KG1 (cell line): ENCODE measurements at places on chromosomes 5 and 9.

- no peak for DNase-seq
These were observed 13.6 kb upstream of the GM2A start for GRCh38 chr5:151239237-151239861.

GRCh38 chr5:115456056-115456455 lies 88.5 kb downstream of the FEM1C start:
- DNase-seq, result no peak

DNA sequence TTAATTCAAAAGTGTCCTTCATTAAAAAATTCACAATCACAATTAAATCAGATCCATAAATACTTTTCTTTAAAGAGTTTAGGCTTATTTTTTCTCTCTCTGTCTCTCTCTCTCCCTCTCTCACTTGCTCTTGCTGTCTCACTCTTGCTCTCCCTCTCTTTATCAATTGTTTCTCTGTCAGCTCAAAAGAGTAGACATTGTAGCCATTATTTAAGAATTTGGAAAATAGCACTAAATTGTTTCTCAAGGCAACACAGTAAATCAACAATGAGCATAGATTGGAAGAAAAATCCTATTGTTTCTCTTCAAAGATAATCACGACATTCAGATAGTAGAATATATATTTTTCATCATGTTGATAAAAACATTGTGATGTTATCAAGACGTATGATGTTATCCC lies 1114.0 kb downstream of the PTPRD start:
- DNase-seq, result no peak

DNA sequence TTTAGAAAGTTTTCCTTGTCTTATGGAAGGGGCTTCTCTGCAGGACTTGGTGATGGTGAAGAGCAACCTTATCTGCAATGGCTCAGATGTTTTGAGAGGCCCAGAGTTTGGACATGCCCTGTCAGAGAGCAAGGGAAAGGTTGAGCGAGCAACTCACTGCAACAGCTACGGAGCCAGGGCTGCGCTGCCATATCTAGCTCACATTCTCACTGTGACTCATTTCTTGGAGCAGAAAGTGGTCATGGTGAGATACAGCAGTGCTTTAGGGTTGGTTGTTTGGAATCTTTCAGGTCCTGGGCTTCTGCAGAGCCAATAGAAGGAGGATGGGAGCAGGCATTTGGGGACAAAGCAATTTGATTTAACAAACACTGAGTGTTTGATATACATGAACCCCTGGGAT lies 12.3 kb downstream of the GLRA1 start:
- DNase-seq, result no peak

DNA sequence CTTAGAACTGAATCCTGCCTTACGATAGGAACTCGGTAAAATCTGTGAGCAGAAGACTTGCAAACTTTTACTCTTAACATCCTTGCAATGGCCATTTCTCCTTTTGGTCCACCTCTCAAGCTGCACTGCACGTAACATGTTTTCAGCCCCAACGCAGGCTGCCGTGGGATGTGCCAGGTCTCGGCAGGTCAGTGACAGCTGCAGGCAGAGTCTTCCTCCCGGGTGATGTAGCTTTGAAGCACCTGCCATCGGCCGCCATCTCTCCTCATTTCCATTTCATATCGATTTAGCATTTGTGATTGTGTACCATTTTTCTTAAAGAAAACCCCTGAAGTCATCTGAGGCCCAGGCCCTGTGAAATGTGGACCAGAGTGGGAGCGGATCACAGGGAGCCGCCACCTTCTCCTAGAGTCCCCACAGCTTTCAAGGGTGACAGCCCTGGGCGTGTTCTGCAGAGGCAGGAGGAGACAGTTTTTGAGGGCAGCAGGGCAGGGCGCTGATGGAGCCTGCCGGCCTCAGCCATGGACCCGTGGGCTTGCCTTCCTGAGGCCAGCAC lies 25.8 kb upstream of the LPCAT1 start:
- DNase-seq, result no peak

GRCh38 chr5:155394727-155395126 lies 381.2 kb downstream of the KIF4B start:
- no peak for DNase-seq

- DNase-seq, result no peak
These were observed 58.5 kb downstream of the MLANA start for GRCh38 chr9:5949103-5949699.

DNA sequence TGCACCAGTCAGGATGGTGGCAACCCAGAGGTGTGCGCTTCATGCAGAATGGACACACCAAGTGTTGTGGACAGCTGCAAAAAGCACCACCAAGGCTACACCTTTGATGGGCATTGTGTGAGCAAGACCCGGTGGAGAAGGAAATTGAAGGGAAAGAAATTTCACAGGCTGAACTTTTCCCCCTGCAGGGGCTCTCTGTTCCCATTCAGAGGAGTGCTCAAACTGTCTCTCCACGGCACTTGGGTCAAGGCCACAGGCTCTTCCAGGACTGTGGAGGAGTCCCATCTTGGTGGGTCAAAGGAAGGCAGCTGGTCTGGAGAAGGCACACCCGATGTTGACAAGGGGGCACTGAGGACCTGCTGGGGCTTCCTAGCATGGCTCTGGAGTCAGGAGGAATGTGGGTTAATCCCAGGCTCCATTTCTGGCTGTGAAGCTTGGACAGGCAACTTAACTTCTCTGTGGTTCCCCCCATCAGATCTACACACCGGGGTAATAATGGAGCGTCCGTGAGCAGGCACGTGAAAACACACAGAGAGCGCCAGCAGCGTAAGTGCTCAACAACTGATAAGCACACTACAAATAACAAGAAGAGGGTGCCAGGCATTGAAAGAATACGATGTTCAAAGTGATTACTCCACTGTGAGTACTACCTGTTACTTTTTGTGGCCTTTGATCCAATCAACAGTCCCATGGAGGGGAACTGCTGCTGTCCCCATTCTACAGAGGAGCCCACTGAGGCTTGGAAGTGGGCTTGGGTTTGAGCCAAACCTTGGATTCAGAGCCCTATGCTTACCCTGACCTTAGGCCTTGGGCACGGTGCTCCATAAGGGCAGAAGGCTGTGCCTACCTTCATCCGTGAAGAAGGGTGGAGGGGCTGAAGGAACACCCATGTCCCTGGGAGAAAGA lies 34.2 kb upstream of the TIFAB start:
- DNase-seq, result no peak

GRCh38 chr9:91812191-91812590 lies 137.8 kb downstream of the ROR2 start:
- no peak for DNase-seq

- DNase-seq, result no peak
These were observed 88.8 kb downstream of the LURAP1L start for GRCh38 chr9:12863618-12864017.

DNA sequence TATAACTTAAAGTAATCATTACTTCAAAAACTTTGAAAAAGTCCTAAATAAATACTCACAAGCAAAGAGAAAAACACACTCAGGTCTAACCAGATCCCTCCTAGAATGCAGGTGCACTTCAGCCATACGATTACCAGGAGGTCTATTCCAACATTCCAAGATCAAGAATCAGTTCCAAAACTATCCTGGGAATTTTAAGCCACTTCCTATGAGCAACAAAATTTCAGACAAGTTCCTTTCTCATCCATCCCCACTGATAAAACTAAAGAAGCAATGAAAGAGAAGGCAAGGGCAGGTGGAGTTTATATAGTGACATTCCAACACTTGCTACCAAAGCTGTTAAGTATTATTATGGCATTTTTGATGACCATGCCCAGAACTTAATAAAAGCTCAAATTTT lies 29.6 kb downstream of the MLLT3 start:
- no peak for DNase-seq

- DNase-seq, result no peak
These were observed 7.5 kb downstream of the ALDOB start for GRCh38 chr9:101427957-101428655.

GRCh38 chr5:115243412-115243811 lies 19.3 kb downstream of the PGGT1B start:
- DNase-seq, result no peak

DNA sequence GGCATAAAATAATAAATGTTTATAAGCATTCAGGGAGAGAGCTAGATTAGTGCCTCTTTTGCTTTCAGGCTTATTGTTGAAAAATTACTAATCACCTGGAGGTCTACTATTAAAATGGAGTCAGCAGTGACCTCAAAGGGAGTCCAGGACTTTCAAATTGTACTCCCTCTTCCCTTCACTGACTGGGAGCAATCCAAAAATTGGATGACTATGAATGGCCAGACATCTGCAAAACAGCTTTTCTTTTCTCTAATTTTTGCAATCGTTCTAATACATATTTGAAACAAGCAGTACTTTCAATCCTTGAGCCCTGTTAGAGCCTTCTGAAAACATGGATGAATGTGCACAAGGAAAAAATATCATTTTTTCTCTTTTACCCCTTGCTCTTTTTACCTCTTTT lies 461.8 kb downstream of the TMEM232 start:
- no peak for DNase-seq

DNA sequence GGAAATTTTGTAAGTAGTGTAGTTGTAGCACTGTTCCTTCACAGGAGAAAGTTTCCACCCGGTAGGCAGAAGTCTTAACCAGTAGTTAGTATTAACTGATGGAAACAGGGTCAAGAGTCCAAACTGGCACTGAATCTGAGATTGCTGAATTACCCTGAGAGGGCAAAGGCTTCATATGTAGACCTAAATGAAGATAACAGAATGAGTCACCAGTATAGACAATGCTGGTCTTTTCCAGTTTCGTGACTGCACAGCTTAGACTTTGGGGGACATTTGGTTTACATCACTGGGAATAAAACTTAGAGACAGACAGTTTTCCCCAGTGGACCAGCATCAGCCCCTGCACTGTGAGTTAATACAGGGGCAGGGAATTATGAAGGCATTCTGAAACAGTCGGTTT lies 60.5 kb downstream of the PCSK5 start:
- no peak for DNase-seq

GRCh38 chr5:52740007-52740406 lies 47.7 kb upstream of the ITGA1 start:
- no peak for DNase-seq

DNA sequence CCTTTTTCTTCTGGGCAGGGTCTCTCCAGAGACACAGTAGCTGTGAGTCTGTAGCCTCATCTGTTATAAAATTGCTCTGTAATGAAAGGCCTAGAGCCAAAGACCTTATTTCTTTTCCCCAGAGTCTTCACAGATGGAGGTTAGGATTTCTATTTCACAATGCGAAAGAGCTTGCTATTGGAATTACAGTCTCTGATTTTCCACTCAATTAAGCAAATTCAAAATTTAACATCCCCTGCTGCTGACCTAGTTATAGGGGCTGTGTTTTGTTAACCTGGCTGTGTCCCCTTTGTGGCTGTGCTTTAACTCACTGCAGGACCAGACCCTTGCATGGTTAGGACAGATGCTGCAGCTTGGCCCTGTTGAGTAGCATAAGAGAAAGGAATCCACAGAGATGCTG lies 190.3 kb upstream of the NMUR2 start:
- DNase-seq, result no peak

GRCh38 chr9:99109522-99109921 lies 4.6 kb downstream of the TGFBR1 start:
- no peak for DNase-seq

DNA sequence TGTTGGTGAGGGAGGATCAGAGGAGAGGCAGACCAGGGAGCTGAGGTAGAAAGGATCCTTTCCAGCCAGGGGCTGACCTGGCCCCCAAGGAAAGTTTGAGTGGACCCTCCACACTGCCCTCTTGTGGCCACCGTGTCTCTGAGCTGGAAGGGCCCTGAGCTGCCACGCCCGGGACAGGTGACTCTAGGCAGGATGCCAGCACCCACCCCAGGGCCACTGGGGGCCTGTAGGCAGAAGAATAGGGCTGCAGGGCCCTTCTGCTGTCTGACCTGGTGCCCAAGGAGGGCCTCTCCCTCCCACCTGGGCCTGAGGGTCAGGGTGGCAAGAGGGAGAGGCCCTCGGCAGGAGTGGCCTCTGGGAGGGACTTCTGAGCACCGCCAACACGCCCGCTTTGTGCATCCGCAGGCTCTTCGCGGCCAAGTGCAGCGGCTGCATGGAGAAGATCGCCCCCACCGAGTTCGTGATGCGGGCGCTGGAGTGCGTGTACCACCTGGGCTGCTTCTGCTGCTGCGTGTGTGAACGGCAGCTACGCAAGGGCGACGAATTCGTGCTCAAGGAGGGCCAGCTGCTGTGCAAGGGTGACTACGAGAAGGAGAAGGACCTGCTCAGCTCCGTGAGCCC lies 76.8 kb downstream of the LMX1B start:
- DNase-seq, result no peak

- DNase-seq, result no peak
These were observed 781 bp upstream of the MYOZ3 start for GRCh38 chr5:150660108-150660831.

- DNase-seq, result no peak
These were observed 34.2 kb downstream of the MARCHF6 start for GRCh38 chr5:10387690-10388089.

GRCh38 chr9:133990366-133991213 lies 1.5 kb downstream of the VAV2 start:
- no peak for DNase-seq

GRCh38 chr5:81817980-81818379 lies 67.1 kb upstream of the SSBP2 start:
- DNase-seq, result peak; percentile 66

DNA sequence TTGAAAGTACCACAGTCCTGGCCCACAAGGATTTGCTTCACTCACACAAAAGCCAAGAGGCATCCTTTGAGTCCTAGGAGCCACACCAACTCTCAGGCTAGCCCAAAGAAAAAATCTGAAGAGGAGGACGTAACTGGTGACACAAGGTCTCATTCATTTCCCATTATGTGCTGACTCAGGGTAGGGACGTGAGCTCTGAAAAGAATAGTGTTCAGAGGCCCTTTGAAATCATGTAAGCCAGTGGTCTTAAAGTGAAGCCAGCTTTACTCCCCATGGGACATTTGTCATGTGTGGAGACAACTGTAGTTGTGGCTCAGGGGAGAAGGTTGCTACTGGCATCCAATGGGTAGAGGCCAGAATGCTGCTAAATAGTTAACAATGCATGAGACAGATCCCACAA lies 332.4 kb downstream of the KCTD16 start:
- no peak for DNase-seq

DNA sequence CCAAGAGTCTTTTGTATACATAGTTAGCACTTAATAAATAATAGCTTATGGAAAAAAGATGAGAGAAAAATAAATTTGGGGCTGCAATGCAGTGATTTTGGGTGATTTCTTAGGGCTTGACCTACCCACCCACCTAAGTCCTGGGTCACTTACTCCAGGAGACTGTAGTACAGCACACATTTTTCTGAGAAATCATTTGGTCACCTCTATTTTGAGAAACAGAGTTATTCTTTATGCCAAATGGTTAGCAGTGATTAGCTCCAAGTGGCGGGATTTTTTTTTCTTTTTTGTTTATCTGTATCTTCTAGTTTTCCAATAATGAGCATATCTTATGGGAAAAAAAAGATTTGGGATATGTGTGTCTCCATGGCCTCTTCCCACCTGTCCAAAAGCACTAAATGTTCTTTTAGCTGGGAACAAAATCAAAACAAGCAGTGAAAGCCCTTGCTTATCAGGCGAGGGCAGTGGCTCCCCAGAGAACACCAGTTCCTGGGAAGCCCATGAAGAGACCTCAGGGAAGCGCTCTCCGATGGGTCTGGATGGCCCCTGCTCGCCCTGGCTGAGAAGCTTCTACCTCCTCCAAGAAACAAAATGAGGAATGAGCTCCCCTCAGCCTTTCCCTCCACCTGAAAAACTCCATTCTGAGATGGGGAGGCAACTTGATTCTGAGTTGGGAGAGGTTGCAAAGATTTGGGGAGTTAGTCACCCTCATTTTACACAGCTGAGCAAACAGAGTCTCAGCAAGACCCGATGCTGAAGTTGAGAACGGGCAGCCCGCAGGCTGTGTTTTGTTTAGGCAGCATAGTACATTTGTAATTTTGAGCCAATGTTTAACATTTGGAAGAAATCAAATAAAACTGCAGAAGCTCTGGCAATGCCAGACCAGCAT lies 69.9 kb downstream of the CYFIP2 start:
- DNase-seq, result no peak

GRCh38 chr9:37920471-37921167 lies 16.7 kb upstream of the SLC25A51 start:
- DNase-seq, result no peak
